ENCODE measurements at places on chromosomes 1 and 21. TPM values are rescaled to one million over a fixed set of nuclear protein-coding genes. Genes with fewer than 3 reads are reported as not detected.
A peak's percentile ranks its signal among the peaks of the same experiment; 100 is the strongest.

- no peak for DNase-seq
Observed at GRCh38 chr1:203166192-203166940, 9.3 kb downstream of the MYBPH start.

GRCh38 chr21:31660259-31660565, 719 bp downstream of the SOD1 start:
- no peak for DNase-seq

Gene HENMT1
- 1.0 TPM for total RNA-seq

- DNase-seq, result no peak
Observed at GRCh38 chr1:6923416-6923815, 138.2 kb downstream of the CAMTA1 start.

DNA sequence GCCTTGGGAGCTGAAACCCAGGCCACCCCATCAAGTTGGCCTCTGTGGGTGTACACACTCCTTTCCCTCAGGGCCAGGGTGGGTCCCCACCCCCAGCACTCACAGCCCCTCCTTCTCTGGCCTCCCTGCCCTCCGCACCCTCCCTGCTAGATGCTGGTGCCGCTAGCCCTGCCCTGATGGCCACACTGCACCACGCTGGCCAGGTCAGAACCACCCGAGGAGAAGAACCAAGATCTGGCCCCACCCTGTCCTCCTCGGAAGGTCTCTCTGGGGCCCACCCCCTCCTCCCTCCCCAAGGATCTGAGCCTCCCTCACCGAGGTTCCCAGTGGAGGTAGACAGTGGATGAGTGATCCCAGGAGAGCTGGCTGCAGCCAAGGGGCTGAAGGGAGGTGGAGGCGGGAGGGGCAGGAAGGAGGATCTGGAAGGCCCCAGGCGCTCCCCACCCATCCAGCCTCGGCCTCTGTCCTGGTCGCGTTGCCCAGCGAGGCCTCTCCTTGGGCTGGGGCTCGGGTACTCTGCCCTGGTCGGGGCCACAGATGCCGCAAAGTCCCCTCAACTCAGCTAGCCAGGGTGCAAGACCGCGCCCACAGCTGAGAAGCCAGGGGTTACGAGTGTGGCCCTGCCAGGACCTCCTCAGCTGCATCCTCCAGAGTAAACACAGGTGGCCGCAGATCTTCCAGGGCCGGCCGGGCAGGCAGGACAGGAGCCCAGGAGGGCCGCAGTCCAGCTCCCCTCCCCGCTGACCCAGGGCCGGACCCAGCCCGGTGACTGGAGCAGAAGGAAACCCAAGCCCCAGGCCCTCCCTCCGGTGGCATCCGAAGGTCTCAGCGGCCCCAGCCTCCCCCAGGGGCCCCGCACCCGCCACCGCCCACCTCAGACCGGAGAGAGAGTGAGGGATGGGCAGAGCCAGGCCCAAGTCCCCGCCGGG, 5.2 kb downstream of the B3GALT6 start:
- no peak for DNase-seq

Gene NBPF6
- total RNA-seq, result not detected

- peak; percentile 61 for DNase-seq
Observed at GRCh38 chr1:203475012-203475981, at the start of gene PRELP. TSS of gene PRELP (plus strand) at chr1:203475806. CDS start at chr1:203483185, 7,379 bp downstream.

Gene ZNF644
- 28.0 TPM for total RNA-seq

DNA sequence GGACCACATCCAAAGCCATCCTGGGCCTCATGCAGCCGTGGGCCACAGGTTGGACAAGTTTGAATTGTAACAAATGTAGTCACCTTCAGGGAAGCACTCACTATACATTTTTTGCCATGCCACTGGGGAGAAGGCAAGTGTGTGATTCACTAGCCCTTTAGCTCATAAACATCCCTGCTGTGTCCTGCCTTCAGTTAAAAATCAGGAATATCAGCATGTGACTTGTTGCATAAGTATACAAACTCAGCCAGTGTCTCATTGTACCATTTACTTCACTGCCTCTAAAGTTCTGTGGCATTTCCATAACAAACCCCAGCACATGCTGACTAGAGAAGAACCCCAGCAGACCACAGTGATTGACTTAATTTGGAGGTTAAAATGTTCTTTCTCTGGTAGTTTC, 142.0 kb upstream of the C1orf105 start:
- DNase-seq, result no peak

DNA sequence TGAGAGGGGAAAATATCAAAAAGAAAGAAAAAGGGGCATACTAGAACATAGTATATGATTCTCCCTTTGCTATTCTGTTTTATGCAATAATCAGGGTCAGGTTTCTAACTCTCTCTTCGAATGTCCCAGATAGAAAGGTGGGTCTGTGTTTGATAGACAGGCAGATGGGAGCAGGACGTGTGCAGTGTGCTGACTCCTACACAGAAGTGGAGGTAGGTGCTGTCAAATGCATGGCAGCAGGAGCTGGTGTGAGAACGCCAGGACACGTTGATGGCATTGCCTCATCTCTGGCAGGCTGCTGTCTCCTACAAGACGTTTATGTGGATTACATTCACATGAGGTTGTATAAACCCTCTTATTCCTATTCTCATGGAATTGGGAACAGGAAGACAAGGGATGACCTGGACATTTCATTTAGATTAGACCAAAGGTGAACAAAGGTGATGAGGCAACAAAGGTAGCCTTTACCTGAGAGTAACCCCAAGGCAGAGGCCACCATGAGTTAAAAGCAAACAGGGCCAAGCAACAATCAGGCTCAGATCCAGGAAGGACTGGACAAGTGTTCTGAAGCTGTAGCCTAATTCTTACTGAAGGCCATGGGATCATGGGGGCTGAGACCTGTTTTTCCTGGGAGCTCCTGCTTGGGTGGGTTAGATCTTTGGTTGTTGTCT, 37.8 kb downstream of the KCNK1 start:
- DNase-seq, result no peak

GRCh38 chr1:210607361-210607760, 278.7 kb downstream of the HHAT start:
- DNase-seq, result no peak

Gene HRNR
- not detected for total RNA-seq

GRCh38 chr1:32470431-32470830, 5.6 kb downstream of the ZBTB8B start:
- DNase-seq, result no peak

Gene ALDH4A1
- total RNA-seq, result 29.3 TPM

GRCh38 chr1:108862698-108863477, 6.0 kb upstream of the AKNAD1 start:
- DNase-seq, result no peak

DNA sequence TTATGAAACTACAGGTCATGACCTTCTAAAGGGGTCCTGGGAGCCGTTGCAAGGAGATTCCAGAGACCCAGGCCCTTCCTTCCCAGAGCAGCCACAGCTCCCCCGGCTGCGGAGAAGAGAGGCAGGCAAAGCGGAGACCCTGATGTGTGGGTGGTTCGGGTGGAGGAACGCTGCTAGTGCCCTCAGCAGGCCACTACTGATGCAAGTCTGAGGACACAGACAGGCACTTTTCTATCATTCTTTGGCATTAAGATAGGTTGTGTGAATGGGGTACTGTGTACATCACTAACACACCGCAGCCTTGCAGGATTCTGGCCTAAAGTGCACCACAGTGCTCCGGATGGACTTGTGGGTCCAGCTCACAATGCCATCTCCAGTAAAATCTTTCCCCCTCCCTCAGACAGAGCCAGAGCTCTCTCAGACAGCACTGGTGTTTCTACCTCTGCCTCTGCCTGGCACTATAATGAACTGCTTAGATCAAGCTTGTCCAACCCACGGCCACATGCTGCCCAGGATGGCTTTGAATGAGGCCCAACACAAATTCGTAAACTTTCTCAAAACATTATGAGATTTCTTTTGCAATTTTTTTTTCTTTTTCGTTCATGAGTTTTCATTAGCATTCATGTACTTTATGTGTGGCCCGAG, 121.4 kb downstream of the TGFBR3 start:
- no peak for DNase-seq

Gene RBM11
- not detected for total RNA-seq

DNA sequence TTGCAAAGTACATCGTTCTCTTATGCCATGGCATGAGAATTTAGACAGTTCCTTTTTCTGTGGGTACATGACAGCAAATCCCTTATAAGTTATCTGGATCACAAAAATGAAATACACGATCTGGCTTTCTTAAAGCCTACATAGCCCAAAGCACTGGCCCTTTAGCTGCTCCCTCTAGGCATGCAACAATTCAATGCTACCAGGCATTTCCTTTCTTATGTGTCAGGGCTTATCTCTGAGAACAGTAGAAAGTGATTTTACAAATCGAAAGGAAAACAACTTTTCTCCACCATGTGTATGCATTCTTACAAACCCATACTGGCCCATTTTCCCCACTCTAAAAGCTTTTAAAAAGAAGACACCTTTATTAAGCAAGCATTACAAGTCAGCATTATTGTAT, 139.7 kb downstream of the GRIK1 start:
- no peak for DNase-seq

Gene TOR3A
- 10.1 TPM for total RNA-seq

Gene CYP4A22
- 0.16 TPM for total RNA-seq

- DNase-seq, result no peak
Observed at GRCh38 chr1:181658581-181658980, 175.3 kb downstream of the CACNA1E start.

DNA sequence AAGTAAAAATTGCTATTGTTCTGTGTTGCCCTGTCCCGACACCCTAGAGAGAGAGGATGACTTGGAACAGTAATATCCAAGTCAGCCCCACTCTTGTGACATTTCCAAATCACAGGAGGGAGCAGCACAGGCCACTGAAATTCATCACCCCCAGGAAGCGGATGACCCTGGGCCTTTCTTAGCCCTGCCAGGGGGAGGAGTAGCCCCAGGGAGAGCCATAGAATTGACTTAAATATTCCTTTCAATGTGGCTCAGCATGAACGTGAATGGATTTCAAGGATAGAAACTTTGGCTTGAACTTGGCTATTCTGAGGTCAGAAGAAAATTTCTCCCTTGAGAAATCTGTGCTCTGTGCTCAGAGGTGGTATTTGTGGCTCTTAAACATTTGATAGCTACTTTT, 80.6 kb downstream of the CENPF start:
- DNase-seq, result no peak

Gene TBX15
- 0.43 TPM for total RNA-seq

GRCh38 chr21:40056031-40056430, 188.8 kb downstream of the PCP4 start:
- DNase-seq, result no peak

Gene KCNK2
- 0.27 TPM for total RNA-seq

DNA sequence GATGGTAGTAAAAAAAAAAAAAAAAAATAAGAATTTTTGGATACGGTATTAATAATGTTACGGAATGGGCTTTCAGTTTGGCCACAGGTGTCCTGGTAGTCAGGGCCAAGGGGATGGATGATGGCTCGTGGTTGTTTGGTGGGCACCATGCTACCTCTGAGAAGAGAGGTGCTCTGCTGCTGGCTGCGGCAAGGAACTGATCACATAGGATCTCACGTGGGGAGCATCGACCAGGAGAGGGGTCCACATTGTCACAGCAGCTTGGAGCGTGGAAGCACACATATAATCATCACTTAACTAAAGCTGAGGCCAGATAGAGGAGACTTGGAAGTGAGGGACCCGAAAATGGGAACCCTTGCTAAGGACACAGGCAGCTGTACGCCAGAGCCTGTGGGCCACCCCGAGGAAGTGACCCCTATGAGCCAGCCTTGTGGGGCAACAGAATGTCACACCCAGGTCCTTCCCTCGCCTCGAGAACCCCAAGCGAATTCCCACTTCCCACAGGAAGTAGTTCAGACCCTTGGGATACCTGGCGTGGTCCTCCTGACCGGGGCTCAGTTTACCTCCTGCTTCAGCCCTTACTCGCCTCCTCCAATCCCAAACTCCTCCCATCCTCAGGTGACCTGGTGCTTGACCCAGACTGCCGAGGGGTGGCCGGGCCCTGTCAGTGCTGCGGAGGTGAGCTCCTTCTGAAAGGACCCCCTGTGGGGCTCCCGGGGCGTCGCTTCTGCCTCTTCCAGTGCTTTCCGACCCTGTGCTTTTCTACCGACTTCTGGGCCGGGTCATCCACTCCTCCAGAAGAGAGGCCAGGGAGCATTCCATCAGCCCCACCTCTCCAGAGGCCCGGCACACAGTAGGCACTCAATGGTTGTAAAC, 222.0 kb downstream of the CAMTA1 start:
- DNase-seq, result no peak

GRCh38 chr1:200265104-200265503, 144.7 kb downstream of the ZNF281 start:
- DNase-seq, result no peak

GRCh38 chr21:43274946-43275310, 106.1 kb downstream of the CRYAA start:
- DNase-seq, result peak; percentile 18

GRCh38 chr1:153968408-153968807, 706 bp downstream of the CREB3L4 start:
- DNase-seq, result no peak

Gene TESK2
- 1.5 TPM for total RNA-seq

GRCh38 chr21:36236052-36236730, 79.6 kb downstream of the DOP1B start:
- no peak for DNase-seq

GRCh38 chr1:157781048-157781447, 4.1 kb upstream of the FCRL2 start:
- no peak for DNase-seq

DNA sequence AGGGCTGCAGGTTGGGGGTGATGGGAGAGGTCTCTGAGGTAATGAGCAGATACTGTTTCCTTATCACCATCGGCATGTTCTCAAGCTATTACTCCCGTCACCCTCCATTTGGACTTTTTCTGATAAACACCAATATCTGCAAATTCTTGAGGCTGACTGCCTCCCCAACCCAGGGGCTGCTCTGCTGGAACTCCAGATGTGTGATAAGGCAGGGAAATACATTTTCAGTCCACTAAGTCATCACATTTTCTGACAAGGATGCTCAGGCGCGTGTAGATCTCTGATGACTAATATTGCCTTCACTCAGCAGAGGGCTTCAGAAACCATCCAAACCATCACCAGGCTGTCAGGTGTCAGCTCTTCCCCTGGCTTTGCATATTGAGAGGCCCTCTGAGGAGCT, 215.0 kb upstream of the POU3F1 start:
- DNase-seq, result no peak

GRCh38 chr1:117020526-117021156, 19.1 kb downstream of the CD101 start:
- no peak for DNase-seq

Gene ACOT11
- total RNA-seq, result 38.5 TPM

- DNase-seq, result no peak
Observed at GRCh38 chr1:193181536-193181935, 4.9 kb downstream of the B3GALT2 start.

DNA sequence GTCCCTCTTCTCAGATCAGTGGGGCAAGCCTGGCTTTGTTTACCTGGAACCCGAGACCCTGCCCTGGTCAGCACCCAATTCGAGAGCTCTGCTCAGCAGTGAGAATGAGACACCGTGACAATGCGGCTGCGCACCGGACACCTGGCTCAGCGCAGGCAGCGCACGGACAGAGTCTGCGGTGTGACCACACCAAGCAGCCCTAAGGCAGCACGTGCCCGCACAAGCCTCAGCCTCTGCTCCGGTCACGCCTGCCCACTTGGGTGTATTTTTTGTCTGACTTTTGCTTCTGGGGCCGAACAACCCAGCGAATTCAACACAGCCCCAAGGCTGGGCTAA, 4.7 kb downstream of the KRTAP10-8 start:
- DNase-seq, result no peak

Gene CRYAA
- total RNA-seq, result not detected

Gene NMNAT1
- total RNA-seq, result 22.9 TPM
